Muscle of back (tissue), 13 donors: ENCODE measurements at places on chromosomes 3 and 15. TPM values are rescaled to one million over a fixed set of nuclear protein-coding genes. Genes with fewer than 3 reads are reported as not detected.

DNA sequence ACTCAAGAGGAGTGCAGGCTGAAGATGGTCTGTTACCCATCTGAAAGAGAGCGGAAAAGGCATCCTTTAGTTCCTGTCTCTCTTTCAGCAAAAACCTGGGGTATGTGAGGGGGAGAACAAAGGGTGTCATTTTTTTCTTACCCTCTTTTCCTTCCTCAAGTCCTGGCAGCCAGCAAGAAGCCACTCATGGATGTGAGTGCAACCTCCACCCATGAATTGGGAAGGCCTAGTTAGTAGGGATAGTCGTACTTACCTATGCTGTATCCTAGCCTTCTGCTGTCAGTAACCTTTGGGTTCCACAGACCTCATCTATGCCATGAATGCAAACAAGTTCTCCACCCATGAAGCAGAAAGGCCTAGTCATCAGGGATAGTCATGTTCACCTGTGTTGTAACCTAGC, 472.8 kb downstream of the ZIC1 start:
- no peak for DNase-seq

The FBXO40 gene
- polyA plus RNA-seq, result 5.1 TPM

The KNL1 gene
- polyA plus RNA-seq, result 9.6 TPM

- no peak for DNase-seq
Observed at GRCh38 chr3:170057550-170057949, 19.8 kb downstream of the GPR160 start.

The AHSG gene
- not detected for polyA plus RNA-seq

DNA sequence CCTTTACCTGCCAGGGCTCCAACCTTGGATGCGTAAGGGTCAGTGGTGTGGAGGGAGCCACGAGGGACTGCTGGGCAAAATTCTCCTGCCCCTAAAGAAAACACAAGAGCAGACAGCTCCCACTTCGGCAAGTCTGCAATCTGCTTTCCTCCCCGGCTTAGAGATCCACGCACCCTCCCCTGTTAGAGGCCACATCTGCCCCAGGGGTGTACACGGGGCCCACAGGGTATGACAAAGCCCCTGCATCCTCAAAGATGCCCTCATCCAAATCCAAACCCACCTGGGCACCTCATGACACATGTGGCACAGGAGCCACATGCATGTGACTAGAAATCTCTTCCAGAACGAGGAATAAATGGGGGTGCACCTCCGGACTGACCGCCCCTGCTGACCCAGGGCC, 25.5 kb downstream of the ZXDC start:
- DNase-seq, result no peak

DNA sequence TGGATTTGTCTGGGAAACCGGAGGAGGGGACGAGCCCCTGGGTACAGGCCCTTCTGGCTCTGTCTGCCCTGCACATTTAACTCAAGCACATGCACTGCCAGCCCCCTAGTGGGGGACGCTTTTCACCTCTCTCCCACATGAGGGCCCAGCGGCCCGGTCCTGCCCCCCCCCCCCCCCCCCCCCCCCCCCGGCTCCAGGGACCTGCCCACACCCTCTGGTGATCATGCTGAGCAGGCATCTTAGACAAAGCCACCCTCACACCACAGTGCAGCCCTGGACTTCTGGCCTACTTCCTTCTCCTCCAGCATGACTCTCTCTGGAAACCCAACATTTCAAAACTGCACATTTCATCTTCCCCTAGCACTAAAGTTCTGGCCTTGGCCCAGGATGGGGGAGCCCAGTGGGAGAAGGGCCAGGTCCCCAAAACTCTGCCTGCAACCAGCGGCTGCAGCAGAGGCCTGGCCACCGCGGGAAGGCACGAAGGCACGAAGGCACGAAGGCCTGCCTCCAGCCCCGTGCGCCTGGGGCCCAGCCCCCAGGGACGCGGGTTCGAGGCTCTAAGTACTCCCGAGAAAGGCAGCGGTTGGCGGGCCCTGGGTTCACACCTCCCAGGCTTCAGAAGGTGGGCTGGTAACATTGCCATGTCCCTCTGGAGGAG, 14.1 kb downstream of the KLF15 start:
- DNase-seq, result no peak

- peak; percentile 57 for DNase-seq
Observed at GRCh38 chr3:94336046-94336753, 273.3 kb downstream of the NSUN3 start.

DNA sequence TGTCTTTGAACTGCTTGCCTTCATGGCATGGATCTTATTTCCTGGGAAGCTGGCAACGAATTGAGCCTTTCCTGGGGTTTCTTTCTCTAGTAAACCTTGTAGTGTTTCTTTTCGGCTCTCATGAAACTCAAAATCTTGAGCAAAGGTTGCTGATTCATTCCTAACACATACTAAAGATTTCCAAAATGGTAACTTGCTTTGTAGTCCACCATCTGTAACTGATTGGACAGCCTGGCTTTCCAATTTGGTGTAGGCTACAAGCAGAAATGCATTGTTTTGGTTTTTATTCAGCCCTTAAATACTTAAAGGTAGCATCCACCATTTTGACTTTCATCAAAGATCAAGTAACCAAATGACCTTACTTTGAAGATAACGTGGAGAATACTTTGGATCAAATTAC, 38.1 kb downstream of the LRTM1 start:
- no peak for DNase-seq

- no peak for DNase-seq
Observed at GRCh38 chr15:30922480-30923311, 19.0 kb downstream of the FAN1 start.

The QARS1 gene
- 285 TPM for polyA plus RNA-seq

The LAMB2 gene
- 336 TPM for polyA plus RNA-seq

The GREM1 gene
- 1.0 TPM for polyA plus RNA-seq

DNA sequence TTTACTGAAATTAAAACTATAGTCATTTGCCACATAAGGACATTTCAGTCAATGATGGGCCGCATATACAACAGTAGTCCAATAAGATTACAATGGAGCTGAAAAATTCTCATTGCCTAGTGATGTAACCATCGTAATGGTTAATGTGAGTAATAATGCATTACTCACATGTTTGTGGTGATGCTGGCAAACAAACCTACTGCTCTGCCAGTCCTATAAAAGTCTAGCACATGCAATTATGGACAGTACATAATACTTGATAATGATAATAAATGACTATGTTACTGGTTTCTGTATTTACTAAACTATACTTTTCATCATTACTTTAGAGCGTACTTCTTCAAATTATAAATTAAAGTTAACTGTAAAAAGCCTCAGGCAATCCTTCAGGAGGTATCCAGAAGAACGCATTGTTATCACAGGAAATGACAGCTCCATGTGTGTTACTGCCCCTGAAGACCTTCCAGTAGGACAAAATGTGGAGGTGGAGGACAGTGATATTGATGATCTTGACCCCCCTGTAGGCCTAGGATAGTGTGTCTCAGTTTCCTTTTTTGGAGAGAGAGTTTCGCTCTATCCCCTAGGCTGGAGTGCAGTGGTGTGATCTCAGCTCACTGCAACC, 102.7 kb downstream of the ATP1B3 start:
- DNase-seq, result no peak

- no peak for DNase-seq
Observed at GRCh38 chr15:50181201-50181968, 611 bp upstream of the SLC27A2 start.

DNA sequence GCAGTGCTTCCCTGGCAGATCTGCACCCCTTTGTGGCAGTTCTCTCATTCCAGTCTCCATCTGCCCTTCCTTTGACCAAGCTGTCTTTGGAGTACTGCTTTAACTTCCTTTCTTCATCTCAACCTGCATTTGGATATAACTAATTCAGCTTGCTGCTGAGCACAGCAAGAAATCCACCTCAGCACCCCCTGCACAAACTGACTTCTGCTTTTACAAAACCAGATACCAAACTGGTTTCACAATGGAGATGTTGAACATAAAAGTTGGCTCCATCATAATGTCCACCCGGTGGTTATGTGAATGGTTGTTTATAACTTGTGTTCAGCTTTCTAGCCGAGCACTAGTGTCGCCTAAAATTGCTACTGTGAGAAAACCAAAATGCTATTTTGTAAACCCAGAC, 341.1 kb upstream of the SEMA6D start:
- no peak for DNase-seq

GRCh38 chr3:4627651-4628375, 134.7 kb downstream of the ITPR1 start:
- DNase-seq, result no peak

GRCh38 chr3:102756706-102757105, 321.9 kb downstream of the ZPLD1 start:
- no peak for DNase-seq

The NR2E3 gene
- 3.1 TPM for polyA plus RNA-seq

GRCh38 chr15:60237446-60237845, 160.3 kb downstream of the ANXA2 start:
- DNase-seq, result no peak

DNA sequence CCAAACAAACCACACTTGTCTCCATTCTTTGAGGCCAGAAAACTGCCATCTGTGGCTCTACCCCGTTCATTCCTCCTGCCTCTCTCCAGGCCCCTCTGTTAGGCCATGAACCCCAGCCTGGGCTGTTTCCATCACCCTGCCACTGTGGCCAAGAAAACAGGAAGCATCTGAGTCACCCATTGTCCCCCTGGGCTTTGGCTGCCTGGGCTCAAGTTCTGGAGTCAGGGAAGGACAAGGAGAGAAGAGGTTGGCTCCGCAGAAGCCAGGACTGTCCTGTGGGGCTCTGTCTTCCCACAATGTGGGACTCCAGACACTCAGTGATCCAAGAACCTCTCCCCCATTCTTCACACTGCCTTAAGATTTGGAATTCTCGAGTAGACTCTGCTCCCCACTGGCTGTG, 14.8 kb upstream of the LCTL start:
- peak; percentile 24 for DNase-seq

- DNase-seq, result no peak
Observed at GRCh38 chr3:49926117-49926728, 3.4 kb downstream of the MON1A start.

DNA sequence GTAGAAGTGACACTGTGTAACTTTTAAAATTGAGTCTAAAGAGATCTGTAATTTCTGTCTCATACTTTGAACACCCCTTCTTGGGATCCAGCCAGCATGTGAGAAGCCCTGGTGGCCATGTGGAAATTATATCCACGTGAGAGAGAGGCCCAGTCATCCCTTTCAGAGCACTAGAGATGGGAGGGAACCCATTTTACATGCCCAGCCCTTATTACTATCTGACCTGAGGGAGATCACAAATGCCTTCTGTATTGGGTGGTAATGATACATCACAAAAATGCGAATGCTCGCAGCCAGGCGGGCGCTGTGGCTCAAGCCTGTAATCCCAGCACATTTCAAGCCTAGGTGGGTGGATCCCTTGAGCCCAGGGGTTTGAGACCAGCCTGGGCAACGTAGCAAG, 27.3 kb upstream of the TRAK1 start:
- peak; percentile 83 for DNase-seq

- no peak for DNase-seq
Observed at GRCh38 chr3:117990627-117991026, 1044.0 kb downstream of the IGSF11 start.

DNA sequence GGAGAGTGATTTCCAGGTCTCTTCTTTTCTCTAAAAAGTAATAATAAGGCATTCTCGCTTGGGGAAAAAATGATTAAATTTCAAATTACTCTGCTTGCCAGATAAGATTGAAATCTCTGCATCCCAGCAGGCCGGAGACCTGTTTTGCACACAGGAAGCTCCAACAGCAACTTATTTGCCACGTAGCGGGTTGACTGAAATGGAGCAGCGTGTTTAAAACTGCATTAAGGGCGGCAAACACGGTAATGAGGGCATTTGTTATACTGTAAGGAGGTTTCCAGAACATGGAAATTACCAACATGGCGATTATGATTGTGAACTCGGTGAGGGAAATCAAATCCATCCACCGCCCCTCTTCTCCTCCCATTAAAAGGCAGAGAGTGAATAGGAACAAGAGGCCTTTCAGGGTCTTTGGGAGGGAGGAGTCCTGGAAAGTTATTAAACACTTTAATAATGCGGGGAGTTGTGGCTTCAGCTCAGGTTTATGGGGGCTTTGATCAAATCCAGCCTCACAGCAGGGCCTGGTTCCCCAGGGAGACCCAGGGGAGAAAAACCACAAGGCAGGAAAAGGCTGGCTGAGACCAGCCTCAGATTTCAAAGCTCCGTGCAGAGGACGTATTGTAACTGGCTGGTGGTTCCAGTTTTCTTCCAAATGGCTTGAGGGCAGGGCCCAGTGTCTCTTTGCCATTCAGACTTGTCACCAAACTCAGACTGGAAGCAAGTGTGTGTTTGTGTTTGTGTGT, 242.3 kb downstream of the TLE3 start:
- no peak for DNase-seq

DNA sequence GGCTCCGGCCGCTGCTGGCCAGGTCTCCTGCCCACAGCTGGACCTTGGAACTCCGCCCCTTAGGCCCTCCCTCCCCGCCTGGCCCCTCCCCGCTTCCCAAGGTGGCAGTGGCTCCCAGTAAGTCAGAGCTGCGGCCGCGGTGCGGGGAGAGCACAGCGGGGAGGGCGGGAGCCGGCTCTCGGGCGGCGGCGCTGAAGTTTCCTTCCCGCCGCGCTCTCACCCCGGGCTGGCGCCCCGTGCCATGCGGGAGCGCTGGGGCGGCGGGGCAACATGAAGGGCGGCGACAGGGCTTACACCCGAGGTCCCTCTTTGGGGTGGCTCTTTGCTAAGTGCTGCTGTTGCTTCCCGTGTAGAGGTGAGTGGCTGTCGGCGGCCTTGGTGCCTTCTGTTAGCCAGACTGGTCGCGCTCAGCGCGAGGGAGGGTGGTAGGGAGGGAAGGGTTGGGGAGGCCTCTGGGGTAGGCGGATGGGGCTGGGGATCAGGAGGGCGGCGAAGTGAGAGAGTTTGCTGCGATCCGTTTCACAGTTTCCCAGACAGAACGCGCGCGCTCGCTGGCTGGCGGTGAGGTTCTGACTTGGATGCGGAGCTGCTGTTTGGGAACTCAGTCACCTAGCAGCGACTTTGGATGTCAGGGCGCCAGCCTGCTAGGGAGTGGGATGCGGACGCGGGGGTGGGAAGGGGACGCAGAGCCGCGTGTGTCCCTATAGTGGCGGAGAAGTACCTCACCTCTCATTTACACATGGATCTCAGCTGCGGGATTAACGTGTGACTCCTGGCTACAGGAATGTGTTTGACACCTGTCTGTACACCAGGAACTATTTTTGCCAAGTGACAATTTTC, 145.5 kb upstream of the UMPS start:
- DNase-seq, result peak; percentile 74

- no peak for DNase-seq
Observed at GRCh38 chr3:49346797-49347251, 7.0 kb upstream of the USP4 start.

GRCh38 chr3:42226470-42227425, 39.2 kb downstream of the CCK start:
- DNase-seq, result no peak
